Activated CD8-positive, alpha-beta memory T cell treated with anti-CD3 and anti-CD28 coated beads, Interleukin-2, amount 10 ng/mL, durations not matched to agents 7 days and 5 days (primary cell): ENCODE measurements at places on chromosomes 16 and 17. TPM values are rescaled to one million over a fixed set of nuclear protein-coding genes. Genes with fewer than 3 reads are reported as not detected.

DNA sequence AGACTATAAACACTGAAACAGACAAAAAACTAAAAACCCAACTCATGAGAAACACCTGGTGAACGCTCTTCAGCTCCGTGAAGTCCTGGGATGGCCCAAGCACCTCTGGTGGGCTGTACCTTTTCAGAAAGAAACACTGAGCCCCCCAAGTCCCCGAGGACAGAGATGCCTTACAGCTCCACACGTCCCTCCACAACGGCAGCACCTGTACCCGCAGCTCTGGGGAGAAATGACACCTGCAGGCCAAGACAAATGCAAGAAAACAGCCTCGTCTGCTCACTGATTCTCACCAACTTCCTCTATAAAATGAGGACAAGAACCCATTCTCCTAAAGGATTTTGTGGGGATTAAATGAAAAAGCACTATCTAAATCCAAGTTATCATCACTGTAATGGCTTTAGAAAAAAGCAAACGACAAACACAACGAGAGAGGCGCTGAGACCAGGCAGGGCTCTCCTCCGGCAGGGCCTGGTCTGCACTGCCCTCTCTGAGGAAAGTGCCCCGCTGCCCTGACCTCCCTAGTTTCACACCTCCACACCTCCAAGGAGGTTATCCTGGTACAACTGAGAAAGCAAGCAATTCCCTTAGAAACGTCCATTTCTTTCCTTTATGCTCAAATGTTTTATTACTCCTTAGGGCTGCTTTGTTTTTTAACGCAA, 114.9 kb downstream of the ZNF778 start:
- DNase-seq = peak; percentile 47

GRCh38 chr16:4586291-4586690, 28.4 kb downstream of the UBALD1 start:
- DNase-seq = no peak

DNA sequence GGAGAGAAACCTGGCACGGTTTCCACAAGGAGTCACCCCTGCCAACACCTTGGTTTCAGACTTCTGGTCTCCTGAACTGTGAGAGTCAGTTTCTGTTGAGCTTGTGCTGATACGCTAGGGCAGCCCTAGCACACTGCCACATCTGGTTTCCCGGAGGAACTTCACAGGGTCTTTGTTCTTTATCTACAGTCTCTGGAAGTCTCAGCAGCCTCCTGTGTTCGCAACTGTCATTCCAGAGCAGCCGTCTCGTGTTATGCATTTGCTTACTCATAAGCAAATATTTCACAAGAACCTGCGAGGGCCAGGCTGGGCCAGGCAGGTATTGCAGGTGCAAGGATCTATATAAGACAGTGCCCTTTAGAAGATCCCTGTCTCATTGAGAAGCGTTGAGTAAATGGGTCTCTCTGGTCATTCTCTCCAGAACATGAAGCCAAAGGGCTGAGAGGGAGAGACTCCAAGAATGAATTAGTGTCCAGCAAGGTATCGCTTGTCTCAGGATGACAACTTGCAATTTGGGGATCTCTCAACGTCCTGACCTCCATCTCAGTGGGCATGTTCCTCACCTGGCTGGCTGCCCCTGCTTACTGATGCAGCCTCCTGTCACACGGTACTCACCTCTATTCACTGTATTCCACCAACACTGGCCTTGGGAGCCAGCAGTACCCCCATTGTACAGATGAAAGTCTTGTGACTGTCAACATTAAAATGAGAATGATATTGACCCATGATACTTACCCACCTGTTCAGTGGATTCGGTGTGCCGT, 141.2 kb downstream of the WWOX start:
- DNase-seq = no peak

GRCh38 chr17:10557422-10557821, 8.0 kb upstream of the MYH2 start:
- no peak for DNase-seq

GRCh38 chr17:36470499-36470898, 16.0 kb upstream of the ZNHIT3 start:
- DNase-seq = no peak

GRCh38 chr16:58292886-58293285, 1.9 kb downstream of the PRSS54 start:
- no peak for DNase-seq

- no peak for DNase-seq
These were observed 15.4 kb upstream of the TMEM220 start for GRCh38 chr17:10745231-10745630.

- DNase-seq = no peak
These were observed 64.3 kb upstream of the RCVRN start for GRCh38 chr17:9969301-9969935.

- DNase-seq = no peak
These were observed 41.5 kb upstream of the B4GALNT2 start for GRCh38 chr17:49090878-49091594.

- no peak for DNase-seq
These were observed 17.6 kb downstream of the ATPAF2 start for GRCh38 chr17:18021372-18021771.

DNA sequence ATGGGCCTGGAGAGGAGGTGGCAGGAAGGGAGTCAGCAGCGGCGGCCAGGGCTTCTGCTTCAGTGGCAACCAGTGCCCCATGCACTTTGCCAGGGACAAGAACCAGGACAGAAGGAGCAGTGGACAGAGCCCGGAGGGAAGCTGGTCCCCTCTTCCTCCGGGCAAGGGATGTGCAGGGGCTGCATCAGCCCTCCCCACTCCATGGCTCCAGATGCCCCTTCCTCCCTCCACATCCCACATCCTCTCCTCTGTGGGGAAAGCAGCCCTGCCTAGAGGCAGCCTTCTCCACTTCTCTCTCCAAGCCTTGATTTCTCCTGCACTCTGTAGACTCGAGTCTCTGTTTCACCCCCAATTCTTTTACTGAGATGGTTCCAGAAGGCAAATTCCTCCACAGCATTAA, 50.4 kb downstream of the AIPL1 start:
- DNase-seq = no peak

DNA sequence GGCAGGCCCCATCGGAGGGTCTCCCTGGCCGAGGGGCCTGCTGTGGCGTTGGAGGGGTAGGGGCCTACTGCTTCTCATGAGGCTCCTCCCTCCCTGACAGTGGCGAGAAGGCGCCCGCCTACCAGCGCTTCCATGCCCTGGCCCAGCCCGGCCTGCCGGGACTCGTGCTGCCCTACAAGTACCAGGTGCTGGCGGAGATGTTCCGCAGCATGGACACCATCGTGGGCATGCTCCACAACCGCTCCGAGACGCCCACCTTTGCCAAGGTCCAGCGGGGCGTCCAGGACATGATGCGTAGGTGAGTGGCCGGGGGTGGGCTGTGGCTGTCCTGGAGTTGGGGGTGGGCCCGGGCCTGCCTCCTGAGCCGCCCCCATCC, 1.7 kb downstream of the CDT1 start:
- no peak for DNase-seq

GRCh38 chr16:54432897-54433229, 146.3 kb upstream of the IRX3 start:
- DNase-seq = no peak

DNA sequence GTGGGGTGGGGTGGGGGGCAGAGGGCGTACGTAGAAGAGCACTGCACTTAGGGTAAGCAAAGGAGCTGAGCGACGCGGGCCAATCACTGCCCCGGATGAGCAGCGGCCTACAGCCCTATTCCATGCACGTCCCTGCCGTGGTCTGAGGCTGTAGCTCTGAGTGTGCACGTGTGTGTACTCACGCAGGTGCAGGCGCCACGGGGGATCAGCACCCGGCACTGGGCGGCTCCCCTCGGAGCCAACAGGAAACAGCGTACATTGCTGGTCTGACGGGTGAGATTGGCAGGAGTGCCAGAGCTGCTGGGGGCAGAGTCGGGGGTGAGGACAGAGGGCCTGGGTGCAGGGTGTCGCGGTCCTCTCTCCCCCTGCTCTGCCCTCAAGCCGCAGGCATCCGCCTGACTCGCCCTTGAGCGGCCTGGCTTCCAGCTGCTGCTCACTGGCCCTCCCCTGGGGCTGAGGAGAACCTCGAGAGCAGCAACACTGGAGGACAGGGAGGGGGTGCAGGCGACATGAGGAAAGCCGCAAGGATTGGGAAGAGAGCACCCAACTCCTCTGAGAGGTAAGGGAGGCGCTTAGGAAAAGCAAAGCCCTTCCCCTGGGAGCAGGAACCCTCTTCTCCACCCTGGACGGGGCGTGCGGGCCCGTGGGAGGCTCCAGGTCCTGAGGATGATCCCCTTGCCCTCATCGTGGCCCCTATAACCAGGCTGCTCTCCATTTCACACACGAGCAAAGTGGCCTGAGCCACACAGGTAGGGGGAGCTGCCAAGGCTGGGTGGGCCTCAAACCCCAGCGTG, 57.8 kb downstream of the ENGASE start:
- DNase-seq = no peak

- no peak for DNase-seq
These were observed 29.5 kb upstream of the CDH1 start for GRCh38 chr16:68707340-68708152.

- no peak for DNase-seq
These were observed 65.2 kb upstream of the SMIM36 start for GRCh38 chr17:55576237-55576995.

FOXJ1 gene
- total RNA-seq = 0.55 TPM

CDR2L gene
- total RNA-seq = 0.32 TPM

CEP295NL gene
- total RNA-seq = 0.29 TPM

RHBDF1 gene
- 0.33 TPM for total RNA-seq

DNAAF1 gene
- not detected for total RNA-seq

P2RX1 gene
- total RNA-seq = 0.58 TPM

KRTAP17-1 gene
- not detected for total RNA-seq

ANKRD13B gene
- total RNA-seq = 15.6 TPM

PRR29 gene
- total RNA-seq = 1.5 TPM

HAS3 gene
- total RNA-seq = 0.29 TPM

COPRS gene
- 34.1 TPM for total RNA-seq

SCGB1C2 gene
- not detected for total RNA-seq
